Naive thymus-derived CD4-positive, alpha-beta T cell (primary cell): ENCODE measurements at places on chromosomes 7 and 10.

- no peak for DNase-seq
Observed at GRCh38 chr10:69337296-69338132, 59.2 kb downstream of the HK1 start.

- DNase-seq = no peak
Observed at GRCh38 chr7:17792075-17792936, 148.0 kb downstream of the SNX13 start.

DNA sequence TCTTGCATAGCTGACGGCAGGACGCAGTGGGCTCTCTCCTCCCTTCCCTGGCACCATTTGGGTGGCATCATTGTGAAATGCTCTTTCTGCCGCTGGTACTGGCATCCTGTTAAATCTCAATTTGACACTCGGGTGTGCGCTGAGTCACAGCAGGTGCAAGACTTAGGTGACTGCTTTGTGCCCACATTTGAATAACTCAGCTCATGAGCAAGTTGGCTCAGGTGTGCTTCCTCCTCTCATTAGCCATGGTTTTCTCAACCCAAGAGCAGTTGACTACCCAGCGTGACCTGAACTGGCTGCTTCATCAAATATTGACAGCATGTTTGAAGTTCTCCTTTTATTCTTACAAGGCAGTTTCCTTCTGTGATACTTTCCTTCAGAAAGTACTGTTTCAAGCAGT is 24.6 kb upstream of the NFE2L3 start:
- no peak for DNase-seq

GRCh38 chr10:12470719-12471118 is 121.4 kb downstream of the CAMK1D start:
- no peak for DNase-seq

- DNase-seq = no peak
Observed at GRCh38 chr10:97380516-97380915, 20.6 kb downstream of the RRP12 start.

GRCh38 chr7:30575910-30576309 is 18.8 kb upstream of the GARS1 start:
- no peak for DNase-seq

- no peak for DNase-seq
Observed at GRCh38 chr10:46550795-46551700, 5.4 kb downstream of the GPRIN2 start.

- DNase-seq = no peak
Observed at GRCh38 chr7:76060842-76061241, 12.9 kb downstream of the MDH2 start.

- DNase-seq = no peak
Observed at GRCh38 chr10:71396711-71397295, at the start of gene CDH23. Gene CDH23 (plus strand): TSS chr10:71396920. CDS start chr10:71439832, 42,912 bp downstream.

GRCh38 chr10:105063796-105064195 is 422.7 kb downstream of the SORCS3 start:
- no peak for DNase-seq

GRCh38 chr10:104707602-104708459 is 66.7 kb downstream of the SORCS3 start:
- DNase-seq = no peak

- no peak for DNase-seq
Observed at GRCh38 chr7:33062023-33062781, at the start of gene NT5C3A. Gene NT5C3A (minus strand): TSS chr7:33062776. CDS start chr7:33062705, 71 bp downstream.

DNA sequence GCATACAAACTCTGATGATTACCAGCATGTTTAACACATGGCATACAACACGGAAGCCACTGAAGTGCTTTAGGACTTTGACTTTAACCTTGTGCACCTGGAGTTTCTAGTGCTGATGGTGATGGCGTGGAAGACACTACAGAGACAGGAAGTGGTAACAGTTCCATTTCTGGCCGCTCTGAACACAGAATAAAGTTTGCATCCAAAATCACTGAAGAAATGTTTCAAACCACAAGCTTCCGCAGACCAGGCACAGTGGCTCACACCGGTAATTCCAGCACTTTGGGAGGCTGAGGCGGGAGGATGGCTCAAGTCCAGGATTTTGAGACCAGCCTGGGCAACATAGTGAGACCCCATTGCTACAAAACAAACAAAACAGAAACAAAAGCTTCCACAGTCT is 40.3 kb upstream of the TNPO3 start:
- DNase-seq = no peak

DNA sequence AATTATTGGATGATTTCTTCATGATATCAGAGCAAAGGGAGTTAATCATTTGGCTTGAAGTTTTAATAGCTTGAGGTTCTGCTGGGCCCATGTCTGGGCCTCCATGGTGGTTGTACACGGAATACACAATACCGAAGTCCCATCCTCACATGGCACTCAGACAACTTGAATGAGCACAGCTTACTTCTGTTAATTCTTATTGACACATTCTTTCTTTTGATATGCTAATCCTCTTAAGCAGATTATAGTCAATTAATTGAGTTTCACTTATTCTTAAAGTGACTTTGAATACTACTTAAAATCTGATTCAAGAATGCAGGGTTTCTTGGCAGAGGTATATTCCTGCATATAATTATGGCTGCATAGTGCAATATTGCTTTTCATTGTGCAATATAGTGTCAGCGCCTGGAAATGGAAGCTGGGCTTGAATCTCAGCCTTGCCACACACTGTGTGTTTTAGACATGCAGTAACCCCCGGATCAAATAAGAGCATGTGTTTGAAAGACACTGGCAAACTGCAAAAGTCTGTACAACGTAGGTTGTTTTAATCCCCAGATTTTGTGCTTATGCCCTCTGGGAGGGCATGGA is 543.5 kb upstream of the ADARB2 start:
- no peak for DNase-seq

- peak; percentile 82 for DNase-seq
Observed at GRCh38 chr10:91162495-91163268, 57.8 kb upstream of the PCGF5 start.

DNA sequence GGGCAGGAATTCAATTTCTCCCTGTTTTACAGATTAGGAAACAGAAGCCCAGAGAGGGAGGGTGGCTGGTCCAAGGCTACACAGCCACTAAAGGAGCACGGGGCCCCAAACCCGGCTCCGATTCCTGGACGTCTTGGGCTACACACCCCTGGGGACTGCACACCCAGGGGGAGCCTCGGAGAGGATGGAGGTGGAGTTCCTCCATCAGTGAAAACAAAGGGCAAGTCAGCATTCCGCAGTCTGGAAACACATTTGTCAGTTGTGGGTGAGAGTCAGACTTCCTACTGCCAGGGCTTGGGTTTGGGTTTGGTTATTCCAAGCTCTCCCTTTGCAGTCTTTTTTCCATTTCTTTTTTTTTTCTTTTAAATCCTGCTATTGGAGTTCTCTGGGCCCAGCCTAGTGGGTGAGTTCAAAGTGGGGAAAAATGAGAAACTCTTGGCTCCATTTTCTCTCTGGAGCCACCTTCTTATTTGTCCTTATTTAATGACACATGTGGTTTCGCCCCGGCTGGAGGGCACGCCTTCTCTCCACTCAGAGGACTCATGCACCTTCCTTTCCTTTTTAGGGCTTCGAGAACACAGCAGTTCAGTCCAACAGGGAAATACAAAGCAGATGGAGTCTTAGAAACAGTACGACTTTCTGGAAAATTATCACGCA is 59.9 kb upstream of the AQP1 start:
- DNase-seq = no peak

- no peak for DNase-seq
Observed at GRCh38 chr10:23608926-23609325, 170.1 kb downstream of the OTUD1 start.

- no peak for DNase-seq
Observed at GRCh38 chr10:78913219-78914059, 155.3 kb upstream of the ZMIZ1 start.

DNA sequence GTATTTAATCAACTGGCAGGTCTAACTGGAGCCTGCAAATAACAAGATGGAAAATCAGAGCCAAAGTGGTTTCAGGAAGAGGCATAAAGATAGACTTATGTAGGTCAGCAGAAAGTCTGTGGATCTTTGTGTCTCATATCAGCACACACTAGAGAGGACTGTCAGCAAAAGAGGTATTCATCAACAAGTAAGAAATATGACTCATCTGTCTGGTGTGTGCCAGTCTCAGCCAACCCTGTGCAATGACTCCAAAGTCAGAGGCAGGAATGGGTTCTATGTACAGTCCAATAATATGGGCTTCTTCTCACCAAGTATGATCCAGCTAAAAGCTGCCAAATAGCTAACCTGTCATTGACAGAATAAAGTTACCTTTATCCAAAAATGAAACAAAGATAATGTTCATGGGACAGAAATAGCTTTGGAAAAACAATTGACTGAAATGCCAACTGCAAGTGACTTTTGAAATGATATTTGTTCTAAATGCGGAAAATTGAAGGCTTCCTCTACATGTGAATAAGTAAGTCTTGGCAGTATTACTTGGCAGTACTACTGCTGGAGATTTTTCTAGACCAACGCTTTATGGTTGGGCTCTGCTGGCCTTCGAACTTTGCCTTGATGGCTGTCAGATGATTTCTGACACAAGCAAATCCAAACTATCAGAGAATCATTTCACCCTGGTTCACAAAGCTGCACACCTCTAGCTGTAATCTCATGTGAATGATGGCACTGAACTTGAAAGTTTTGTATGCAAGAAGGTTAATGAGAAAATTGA is 272.3 kb upstream of the SEMA3C start:
- DNase-seq = no peak

DNA sequence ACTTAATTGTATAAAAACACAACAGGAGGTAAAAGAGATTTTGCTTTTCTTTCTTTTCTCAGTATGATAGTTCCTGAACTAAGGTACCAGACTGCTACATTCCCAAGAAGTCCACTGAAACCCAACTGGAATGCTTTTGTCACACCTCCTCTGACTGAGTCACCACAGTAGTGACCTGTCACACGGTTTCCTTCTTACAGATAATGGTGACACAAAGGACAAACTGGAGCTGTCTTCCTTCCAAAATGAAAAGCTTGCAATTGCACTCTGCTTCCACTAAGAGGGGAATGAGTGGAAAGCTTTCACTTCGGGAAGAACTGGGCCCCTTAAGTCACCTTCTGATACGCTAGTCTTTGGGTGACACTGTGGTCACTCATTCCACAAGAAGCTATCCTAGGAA is 122.2 kb downstream of the KMT2E start:
- DNase-seq = no peak

- DNase-seq = no peak
Observed at GRCh38 chr7:121123032-121123431, 134.5 kb downstream of the CPED1 start.

- no peak for DNase-seq
Observed at GRCh38 chr10:122850705-122851640, 5.3 kb upstream of the CUZD1 start.

- DNase-seq = no peak
Observed at GRCh38 chr10:117353684-117354083, 21.6 kb downstream of the PDZD8 start.

GRCh38 chr10:46311501-46311951 is 24.7 kb downstream of the ANTXRL start:
- no peak for DNase-seq

- no peak for DNase-seq
Observed at GRCh38 chr7:98474558-98474957, 73.7 kb upstream of the BAIAP2L1 start.
